Nephron progenitor cell (in vitro differentiated cells): ENCODE measurements at places on chromosomes 6 and 20.

DNA sequence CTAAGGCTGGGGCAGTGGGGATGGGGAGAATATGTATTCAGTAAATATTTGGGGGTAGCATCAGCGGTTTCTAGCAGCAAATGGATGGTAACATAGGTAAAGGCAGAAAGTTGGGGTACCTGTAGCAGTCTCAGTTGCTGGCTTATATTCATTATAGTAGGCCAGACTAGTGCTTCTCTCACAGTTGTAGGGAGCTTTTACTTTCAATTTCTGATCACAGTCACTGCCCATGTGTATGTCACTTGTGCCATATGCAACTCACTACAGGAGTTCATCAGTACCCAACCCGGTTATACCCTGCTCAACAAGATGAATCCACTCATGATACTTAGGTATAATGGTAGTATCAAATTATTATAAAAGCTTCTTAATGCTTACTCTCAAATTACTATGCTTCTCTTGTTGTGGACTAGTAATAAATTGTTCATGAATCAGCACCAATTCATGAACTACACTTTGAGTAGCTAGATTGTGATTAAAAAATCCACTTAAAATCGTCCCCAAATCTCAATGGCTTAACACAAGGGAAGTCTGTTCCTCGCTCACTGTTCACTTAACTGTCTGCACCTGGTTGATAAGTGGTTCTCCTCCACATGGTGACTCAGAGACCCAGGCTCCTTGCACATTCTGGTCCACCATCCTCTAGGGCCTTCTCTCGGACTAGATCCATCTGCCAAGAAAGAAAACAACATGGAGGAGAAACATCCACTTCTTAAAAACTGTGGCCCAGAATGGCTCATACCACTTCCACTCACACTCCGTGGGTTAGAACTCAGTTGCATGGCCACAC, 31.3 kb upstream of the MYLIP start:
- DNase-seq, result no peak

- DNase-seq, result no peak
Measured at GRCh38 chr6:108884211-108885059, 36.2 kb downstream of the ARMC2 start.

DNA sequence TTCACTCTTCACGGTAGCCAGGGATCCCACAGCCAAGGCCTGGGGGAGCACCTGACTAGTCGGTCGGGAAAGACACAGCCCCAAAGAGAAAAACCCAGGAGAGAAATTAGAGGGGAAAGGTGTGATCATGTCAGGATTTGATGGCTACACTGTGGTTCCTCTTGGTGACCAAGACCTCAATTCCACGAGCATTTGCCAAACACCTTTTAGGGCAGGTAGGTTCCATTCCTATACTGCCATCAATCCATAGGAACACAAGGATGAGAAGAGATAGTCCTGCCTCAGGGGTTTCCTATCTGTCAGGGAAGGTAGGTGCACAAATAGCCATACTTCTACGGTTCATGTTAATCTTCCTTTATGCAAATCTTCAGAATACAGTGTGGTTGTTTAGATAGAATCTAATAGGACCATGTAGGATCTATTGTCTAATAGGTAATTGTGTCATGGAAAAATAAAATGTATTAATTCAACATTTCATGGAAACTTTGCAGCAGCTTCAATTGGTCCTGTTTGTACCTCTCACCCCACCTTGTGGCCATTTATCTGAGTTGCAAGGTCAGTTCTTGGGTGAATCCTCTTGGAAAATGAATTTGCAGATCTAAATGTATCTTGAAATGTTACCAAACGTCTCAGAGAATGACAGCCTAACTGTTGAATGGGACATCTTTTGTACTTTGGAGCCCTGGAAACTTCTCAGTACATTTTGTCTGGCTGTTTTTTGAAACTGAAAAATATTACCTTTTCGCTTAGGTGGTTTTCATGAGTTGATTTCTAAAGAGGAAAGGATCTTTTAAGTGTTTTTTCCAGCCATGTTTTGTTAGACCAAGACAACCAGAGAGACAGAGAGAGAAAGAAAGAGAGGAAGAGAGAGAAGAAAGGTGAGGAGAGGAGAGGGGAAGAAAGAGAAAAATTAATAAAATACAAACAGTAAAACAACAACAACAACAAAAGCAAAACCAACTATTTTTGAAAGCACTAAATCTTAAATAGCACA, 33.7 kb upstream of the IYD start:
- peak; percentile 53 for DNase-seq

GRCh38 chr6:108968325-108969316, 120.4 kb downstream of the ARMC2 start:
- DNase-seq, result no peak

- peak; percentile 47 for DNase-seq
Measured at GRCh38 chr20:49568278-49569151, 578 bp upstream of the PTGIS start.

GRCh38 chr6:305371-306206, 13.3 kb downstream of the DUSP22 start:
- DNase-seq, result no peak

DNA sequence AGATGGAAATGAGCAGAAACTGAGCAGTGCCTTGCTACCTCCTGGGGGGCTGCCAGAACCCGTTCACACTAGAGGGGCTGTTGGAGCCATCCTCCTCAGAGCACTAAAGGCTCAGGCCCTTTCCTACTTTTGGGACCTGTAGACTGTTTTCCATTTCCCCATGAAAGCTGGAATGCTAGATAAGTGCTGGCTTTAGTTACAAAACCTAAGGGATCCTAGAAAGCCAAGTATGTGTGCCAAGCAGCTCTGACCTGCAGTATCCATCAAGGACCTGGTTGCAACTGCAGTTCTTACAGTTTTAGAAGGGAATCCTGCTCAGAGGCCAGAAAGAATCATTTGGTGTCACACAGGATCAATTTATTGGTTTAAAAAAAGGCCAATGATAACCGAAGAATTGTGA, 176.7 kb upstream of the COL21A1 start:
- no peak for DNase-seq

DNA sequence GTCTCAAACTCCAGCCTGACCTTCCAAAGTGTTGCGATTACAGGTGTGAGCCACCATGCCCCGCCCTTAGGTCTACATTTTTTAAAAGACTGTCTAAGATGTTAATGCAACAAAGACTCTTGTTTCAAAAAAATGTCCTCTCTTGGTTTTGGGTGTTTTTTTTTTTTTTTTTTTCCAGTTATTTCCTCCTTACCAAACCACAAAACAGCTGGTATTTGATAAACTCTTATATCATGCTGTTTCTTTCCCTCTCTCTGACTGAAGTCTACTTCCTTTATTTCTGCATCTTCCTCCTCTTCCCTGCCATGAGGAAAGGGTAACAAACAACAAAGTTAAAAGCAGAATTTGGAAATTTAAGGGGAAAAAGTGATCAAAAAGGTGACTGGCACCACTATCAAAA, 21.2 kb downstream of the STK38 start:
- no peak for DNase-seq

DNA sequence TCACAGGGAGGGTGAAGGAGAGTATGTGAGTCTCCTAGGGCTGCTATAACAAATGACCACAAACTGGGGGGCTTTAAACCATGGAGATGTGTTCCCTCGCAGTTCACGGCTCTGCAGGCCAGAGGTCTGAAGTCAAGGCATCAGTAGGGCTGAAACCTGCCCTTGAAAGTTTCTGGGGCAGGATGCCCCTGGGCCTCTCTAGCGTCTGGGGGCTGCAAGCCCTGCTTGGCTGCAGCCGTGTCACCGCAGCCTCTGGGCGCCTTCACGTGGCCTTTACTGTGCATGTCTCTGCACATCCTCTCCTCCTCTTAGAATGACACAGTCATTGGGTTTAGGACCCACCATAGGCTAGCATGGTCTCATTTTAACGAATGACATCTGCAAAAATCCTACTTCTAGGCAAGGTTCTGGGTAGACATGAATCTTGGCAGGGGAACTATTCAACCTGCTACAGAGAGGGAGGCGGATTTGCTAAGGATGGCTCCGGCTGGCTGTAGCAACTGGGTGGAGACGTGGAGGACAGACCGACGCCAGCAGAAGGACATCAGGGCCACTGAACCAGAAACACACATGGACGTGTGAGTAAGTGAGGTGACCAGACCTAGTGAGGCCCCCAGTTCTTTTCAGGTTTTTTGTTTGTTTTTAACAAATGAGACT, 58.6 kb downstream of the PHACTR3 start:
- DNase-seq, result no peak

GRCh38 chr20:53642196-53643030, 48.8 kb upstream of the ZNF217 start:
- peak; percentile 14 for DNase-seq

DNA sequence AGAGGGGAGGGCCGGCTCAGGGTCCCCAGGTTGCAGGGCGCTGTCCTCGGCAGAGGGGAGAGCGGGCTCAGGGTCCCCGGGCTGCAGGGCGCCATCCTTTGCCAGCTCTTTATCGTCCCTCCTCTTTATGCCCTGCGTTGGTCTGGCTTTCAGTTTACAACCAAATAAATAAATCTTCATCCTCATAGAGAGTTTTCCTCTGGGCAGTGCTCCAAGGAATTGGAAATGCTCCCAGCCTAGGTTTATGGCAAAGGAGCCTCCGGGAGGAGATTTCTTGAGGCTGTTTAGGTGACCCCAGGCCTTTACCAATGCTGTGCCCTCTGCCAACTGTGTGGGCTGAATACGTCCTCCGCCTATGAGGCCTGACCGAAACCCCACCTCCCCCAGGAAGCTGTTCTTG, 60.2 kb downstream of the CHMP4B start:
- DNase-seq, result no peak

DNA sequence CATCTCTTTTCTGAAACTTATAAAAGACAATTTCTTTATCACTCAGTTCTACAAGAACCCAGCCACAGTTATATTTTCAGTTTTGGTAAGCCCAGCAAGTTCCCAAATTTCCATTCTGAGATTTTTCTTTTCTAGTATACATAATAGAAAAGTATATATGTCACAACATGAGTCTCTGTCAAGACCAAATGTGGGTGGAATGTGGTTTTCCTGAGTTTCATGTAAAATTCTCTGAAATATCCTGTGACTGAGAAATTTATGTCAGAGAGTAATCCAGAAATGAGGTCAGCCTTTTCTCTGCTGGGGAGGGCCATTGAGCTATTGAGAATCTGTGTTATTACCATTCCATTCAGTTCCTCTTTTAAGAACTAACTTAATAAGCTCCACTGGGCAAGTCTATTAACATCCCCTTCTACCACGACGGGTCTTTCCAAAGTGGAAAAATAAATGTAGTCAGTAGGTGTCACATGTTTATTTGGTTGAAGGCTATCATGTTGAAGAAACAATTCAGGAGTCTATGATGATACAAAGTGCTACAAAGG, 100.7 kb upstream of the HMGN3 start:
- no peak for DNase-seq
